ENCODE measurements at places on chromosomes 4 and X. TPM values are rescaled to one million over a fixed set of nuclear protein-coding genes. Genes with fewer than 3 reads are reported as not detected.

- DNase-seq, result no peak
These were observed 57.6 kb downstream of the N4BP2 start for GRCh38 chr4:40114206-40114605.

Gene ATP1B4
- not detected for total RNA-seq

DNA sequence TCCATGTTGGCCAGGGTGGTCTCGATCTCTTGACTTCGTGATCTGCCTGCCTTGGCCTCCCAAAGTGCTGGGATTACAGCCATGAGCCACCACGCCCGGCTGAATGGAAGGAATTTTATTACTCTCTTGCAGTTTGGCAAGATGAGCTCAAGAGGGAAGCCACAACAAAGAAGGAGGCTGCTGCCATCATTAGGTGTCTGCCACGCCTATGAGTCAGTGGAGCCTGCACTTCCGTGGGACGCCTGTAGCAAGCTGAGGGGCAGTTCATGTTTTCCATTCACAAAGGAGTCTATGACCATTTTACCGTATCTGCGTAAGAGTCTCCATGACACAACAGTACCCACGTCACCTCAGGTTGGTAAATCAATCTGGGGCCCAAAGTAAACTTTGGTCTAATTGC, 51.2 kb upstream of the CHRNA9 start:
- no peak for DNase-seq

GRCh38 chr4:167003326-167003725, 231.0 kb downstream of the SPOCK3 start:
- DNase-seq, result no peak
